Fibroblast of skin of left quadriceps (primary cell): ENCODE measurements at places on chromosomes 13 and 19.

DNA sequence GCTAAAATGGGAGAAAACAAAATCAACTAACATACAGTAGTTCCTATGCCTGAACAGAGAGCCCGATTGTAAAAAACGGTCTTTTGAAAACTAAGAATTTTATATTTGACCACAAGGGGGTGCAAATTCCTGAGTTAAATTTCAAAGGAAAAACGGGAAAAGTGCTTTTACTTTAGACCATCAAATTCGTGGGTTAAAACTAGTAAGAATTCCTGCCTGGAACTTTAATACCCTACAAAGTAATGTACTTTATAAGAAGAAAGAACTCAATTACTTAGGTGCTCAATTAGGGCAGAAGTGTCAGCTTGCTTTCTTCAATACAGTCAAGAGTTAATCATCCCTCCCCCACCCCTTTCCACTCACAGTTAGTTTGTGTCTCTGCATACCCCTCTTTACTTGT is 69.8 kb downstream of the KCNRG start:
- DNase-seq = peak; percentile 43

DNA sequence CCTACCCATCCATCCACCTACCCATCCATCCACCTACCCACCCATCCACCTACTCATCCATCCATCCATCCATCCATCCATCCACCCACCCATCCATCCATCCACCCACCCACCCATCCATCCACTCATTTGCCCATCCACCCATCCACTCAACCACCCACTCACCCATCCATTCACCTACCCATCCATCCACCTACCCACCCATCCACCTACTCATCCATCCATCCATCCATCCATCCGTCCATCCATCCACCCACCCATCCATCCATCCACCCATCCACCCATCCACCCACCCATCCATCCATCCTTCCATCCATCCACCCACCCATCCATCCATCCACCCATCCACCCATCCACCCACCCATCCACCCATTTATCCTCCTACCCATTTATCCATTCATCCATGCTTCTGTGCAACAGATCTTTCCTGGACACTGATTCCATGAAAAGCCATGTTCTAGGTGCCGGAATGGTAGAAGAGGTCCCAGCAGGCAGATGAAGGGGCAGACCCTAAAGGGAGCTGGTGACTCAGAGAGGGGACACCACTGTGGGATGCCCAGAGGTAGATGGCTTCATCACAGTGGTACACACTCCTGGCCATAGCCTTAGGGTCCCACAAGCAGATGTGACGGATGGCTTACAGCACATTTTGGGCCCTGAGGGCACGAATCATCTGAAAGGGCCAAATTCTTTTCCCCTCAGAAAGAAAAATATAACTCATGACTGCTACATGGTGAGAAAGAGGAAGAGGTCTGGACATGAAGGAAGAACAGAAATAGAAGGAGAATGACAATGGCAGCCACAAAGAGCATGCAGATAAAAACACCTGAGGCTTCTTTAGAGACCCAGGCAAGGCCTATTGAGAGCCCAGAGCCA is 76.0 kb downstream of the KCTD15 start:
- no peak for DNase-seq

GRCh38 chr19:13823901-13824300 is 28.7 kb downstream of the ZSWIM4 start:
- no peak for DNase-seq

- DNase-seq = no peak
These were observed 788.9 kb downstream of the UQCRFS1 start for GRCh38 chr19:28424077-28424476.

DNA sequence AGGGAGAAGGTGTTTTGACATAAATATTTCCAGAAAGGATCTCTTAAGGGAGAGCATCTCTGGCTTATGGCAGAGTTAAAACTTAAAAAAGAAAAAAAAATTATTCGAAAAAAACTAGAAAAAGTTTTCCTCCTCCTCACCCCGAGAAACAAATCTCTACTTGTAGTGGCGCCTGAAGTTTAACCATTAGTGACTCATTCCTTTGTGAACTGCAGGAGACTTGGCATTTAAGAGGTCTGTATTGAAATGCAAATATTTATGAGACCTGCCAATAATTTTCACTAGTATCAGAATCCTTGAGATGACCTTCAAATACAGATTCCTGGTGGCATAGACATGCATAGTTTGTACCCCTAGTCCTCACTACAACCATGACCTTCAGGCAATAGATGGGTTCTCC is 64.9 kb upstream of the MED4 start:
- no peak for DNase-seq

DNA sequence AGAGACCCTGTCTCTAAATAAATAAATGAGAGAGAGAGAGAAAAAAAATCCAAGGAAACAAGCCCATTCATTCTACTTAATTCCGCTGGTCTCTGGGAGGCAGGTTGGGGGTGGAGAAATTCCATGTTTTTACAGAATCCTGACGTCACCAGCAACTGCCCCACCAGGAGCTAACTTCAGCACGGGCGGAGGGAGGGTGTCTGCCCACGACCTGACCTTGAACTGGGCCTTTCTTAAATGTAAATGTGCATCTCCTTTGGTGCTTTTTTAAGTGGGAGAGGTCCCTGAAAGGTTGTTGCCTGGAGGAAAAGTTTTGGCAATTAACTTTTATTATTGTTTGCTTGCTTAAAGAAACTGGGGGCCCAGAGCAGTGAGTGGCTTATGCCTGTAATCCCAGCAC is 15.5 kb downstream of the KLF2 start:
- DNase-seq = no peak

DNA sequence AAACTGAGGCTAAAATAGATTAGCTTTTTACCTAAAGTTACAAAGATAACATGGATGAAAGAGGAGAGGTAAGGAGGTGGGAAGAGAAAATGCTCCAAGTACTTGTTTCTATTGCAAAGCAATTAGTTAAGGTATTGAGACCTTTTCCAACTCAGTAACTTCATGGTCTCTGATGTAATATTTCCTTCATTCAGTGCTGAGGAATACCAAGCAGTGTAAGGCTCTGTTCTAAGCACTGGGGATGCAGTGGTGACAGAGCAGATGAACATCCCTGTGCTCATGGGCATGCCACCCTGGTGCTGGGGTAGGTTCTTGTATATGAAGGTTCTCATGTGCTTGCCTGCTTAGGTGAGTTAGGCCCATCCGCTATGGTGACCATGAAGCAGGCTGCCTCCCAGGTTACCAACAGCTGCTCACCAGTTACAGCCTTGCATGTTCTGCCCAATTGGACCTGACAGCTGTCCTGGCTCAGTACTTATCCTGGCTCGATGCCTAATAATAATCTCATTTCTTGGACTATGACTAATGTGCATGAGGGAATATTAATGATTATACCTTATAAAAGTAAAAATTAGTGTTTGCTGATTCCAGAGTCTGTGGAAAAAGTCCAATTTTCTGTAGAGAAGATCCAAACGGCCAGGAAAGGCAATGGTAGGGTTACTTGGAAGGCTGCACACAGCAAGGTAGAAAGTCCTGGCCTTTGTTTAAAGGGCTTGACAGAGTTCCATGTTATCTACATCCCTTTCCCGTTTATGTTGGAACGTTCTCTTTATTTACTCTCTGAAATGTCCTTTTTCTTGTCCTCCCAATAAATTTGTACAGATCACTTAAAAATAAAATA is 48.3 kb downstream of the LATS2 start:
- no peak for DNase-seq

GRCh38 chr13:65461590-65461989 is 1768.5 kb downstream of the PCDH9 start:
- no peak for DNase-seq

GRCh38 chr19:49624967-49625910 is 14.7 kb downstream of the RRAS start:
- no peak for DNase-seq

DNA sequence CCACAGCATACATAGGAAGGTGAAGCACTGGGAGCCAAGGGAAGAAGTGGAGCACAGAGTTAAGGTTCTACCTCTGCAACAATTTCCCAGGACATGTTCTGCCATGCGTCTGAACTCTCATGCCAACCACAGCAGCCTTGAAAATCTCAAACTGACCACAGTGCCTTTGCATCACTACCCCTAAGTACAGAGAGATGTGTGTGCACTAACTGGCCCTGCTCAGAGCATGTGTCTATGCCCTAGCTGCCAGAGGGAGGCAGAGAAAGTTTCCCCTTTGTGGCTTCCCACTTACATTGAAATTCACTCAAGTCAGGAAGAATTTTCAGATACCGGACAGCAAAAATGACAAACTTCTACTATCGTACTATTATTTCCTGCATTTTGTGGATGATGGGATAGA is 26.8 kb upstream of the WDFY2 start:
- DNase-seq = no peak

DNA sequence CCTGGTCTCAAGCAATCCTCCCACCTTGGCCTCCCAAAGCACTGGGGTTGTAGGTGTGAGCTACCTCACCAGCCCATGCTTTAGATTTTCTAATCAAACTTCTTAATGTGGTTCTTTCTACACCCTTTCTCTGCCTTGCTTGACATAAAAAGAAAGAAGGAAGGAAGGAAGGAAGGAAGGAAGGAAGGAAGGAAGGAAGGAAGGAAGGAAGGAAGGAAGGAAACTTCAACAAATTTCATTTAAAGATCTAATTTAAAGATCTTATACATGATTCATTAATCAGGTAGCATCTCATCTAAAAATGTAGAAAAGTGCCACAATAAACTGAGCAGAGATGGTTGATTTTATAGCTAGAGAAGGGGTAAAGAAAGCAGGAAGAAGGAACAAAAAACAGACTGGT is 215.0 kb downstream of the DIAPH3 start:
- no peak for DNase-seq

DNA sequence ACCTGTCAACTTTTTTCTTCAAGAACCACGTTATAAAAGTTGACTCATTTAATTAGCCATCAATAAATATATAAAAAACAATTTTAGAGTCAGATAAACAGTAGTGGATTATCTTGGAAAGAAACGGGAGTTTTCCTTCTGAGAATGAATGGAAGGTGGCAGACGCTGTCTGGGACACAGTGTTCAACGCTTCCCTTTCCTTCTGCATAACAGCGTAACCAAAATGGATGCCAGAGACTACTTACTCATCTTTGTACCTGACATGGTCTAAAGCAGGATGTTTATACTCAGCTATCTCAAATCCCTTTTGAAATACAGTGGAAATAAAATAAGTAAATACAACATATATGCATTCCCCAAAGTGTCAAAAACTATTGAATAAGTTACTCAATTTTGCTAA is 195.2 kb downstream of the LHFPL6 start:
- DNase-seq = no peak

DNA sequence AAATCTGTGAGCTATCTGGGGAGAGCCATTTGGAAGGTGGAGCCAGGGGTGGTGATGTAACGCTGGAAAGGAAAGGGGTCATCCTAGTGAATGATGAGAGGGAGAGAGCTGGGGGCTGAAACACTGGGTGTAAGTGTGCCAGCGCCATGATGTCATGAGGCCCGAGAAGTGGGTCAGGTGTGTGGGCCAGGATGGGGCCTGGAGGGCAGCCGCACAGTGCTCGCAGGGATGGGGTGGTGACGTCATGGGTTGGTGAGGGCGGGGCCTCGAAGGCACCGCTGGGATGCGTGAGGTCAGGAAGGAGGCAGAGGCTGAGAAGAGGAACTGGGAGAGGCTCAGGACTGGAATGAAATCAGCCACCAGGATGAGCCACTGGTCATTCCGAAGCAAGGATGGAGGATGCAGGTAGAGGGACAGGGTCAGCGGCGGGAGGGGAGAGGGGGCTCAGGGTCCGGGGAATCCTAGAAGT is 4.4 kb downstream of the CCDC61 start:
- no peak for DNase-seq

- peak; percentile 94 for DNase-seq
These were observed at the start of gene DNAAF3 for GRCh38 chr19:55166530-55167268. TSS of gene DNAAF3 (minus strand) at chr19:55166613. CDS start at chr19:55166413, 200 bp downstream.

DNA sequence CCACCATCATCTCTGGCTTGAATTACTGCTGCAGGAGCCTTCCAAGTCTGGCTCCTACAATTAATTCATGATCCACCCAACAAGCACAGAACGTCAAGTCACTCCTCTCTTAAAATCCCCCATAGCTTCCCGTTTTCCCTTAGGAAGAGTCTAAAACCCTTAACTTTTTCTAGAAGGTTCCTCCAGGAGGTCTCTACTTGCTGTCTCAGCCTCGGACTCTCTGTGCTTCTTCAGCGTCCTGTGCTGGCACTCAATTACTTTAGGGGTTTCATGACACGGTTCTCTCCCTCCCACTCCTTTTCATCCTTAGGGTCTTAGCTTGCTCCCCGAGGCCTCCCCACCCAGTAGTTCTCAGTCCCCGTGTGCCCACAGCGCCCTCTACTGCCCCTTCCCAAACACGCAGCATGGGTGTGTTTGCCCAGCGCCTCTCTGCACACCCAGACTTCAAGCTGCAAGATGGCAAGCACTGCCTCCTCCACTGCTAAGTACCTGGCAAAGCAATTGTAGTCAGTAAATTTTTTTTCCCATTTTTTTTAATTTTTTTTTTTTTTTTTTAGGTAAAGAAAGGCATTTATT is 25.8 kb upstream of the MAP3K10 start:
- no peak for DNase-seq

DNA sequence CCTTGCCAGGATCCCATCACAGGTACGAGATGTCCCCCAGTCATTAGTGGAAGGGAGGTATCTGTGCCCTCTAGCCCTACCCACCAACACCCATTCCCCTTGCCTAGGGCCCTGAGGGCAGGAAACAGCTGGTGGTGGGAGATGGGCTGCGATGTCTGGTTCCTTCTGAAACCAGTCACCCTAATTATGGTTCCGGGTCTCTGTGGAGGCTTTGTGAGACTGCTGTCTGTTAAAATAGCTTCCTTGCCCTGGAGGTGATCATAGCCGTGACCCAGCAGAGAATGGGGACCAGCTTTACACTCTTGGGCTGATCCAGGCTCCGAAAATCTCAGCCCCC is 5.5 kb downstream of the ALDH16A1 start:
- DNase-seq = no peak

DNA sequence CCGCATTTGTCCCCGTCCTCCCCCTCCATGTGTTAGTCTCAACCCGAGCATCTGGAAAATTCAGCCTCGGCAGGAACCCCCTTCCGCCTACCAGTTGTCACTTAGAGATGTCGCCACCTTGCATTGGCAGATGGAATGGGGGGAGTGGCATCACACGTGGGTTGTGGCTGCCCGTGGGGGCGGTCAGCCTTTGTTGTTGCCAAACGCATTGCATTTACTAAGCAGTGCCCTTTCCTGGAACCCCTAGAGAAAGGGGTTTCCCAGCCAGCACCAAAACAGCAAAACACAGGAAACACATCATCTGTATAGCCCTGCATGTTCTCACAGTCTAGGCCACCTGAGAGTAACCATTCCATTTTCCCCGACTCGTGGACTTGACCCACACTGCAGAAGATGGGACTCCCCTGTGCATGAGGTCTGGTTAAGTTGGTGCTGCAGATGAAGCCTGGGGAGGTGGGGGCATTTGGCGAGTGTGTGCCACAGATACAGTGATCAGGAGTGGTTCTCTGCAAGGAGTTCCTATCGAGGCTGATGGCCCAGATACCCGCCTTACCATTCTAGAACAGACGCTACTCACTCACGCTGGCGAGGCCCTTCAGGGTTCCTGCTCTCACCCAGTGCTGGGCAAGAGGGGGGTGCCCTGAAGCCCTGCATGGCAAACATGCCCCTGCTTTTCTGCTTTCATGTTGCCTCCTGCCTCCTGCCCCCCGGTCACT is 38.3 kb downstream of the TMED1 start:
- no peak for DNase-seq
